Amniotic stem cell (primary cell): ENCODE measurements at places on chromosomes 6 and 20.

DNA sequence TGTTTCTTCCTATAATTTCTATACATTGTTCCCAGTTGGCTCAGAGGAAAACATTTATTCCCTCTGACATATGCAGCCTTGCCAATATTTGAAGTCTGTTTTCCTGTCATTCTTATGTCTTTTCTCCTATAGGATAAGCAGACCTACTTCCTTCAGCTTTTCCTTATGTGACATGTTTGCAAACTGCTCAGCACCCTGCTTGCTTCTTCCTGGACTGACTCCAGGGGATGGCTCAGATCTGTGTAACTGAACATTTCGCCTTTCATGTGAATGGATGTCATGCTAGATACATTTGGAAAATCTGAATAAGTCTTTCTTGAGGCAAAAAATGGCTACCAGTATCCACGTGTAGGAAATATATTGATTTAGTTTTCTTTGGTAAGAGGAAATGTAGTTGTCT, 113.2 kb downstream of the CARMIL1 start:
- DNase-seq: no peak

- DNase-seq: no peak
Measured at GRCh38 chr20:63782521-63782971, 43.0 kb downstream of the SLC2A4RG start.

- DNase-seq: no peak
Measured at GRCh38 chr20:48115502-48115901, 330.2 kb upstream of the SULF2 start.

DNA sequence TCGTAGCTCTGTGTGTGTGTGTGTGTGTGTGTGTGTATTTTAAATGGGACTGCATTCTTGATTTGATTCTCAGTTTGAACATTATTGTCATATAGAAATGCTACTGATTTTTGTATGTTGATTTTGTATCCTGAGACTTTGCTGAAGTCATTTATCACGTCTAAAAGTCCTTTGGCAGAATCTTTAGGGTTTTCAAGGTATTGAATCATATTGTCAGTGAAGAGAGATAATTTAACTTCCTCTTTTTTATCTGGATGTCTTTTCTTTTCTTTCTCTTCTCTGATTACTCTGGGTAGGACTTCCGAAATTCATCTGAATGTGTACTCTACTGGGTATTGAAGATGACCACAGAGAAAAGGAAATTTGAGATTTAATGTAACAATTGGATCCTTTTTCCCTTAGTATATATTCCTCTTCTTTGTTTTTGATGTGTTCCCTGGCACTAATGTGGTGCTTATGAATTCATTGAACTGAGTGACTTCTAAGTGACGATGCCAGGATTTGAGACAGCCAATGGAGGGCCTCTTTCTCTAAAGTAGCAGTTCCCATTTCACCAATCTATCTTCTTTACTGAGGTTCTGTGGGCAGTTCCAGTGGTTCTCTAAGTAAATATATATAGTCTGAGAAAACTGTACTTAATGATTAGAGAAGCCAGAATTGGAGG, 47.6 kb downstream of the TNFAIP3 start:
- DNase-seq: no peak

- DNase-seq: no peak
Measured at GRCh38 chr20:54172856-54173652, 732 bp downstream of the CYP24A1 start.

DNA sequence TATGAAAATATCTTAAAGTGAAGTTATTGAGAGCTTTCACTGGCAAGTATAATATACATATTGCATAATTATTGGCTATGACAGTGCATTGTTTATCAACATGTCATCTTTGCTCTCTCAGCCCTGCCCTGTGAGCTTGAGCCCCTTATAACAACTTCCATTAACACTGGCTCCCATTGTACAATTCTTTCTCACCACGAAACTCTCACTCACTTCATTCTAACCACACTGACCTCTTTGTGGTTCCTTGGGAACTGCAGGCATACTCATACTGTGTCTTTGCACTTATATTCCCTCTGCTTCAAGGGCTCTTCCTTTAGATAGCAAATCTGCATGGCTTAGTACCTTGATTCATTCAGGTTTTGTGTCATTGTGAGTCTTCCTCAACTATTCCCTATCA, 411.8 kb downstream of the CDKAL1 start:
- no peak for DNase-seq

GRCh38 chr20:22312744-22313346, 271.5 kb downstream of the FOXA2 start:
- DNase-seq: no peak

DNA sequence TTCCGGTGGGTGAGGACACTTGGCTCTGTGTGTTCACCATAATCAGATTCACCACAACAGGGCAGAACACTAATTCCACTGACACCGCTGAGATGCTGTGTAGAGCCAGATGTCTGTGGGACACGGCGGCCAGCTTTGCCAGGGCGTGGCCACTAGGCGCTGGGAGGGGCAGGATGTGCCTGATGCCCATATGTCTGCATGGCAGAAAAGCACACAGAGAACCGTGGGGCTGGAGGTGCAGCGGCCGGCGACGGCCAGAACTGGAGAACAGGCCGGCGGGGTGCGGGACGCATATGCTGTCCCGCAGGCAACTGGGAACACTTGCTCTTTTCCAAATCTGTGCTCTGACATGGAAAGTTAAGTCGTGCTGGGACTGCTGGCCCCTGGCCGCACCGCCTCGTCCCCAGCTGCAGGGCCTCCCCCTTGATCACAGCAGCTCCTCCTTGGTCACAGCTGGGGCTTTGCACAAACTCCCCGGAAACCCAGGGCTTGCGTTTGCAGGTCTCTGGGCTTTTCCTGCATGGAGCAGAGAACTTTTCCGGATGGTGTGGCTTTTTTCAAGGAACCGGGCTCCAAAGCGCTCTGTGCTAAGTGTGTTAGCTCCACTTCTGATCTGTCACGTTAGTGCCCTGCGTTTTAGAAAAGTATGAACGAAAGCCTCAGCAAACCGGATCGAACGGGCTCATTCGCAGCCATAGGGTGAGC, 31.1 kb downstream of the NTSR1 start:
- no peak for DNase-seq

DNA sequence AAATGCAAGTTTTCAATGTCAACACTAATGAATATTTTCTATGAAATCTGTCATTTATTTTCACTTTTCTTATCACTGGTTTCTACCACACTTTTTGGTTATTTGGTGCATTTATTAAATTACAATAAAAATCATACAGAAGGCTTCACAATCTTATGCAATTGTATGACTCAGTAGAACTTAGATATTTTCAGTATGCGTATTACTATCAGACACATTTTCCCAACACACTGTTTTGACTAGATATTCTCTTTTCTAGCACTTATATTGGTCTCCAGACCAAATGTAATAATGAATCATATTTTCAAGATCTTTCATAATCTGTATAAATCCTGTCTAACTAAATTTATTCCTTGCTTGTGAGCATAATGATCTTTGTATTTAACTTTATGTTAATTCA, 74.1 kb downstream of the FAM83B start:
- DNase-seq: no peak

GRCh38 chr20:20076297-20077065, 24.1 kb downstream of the CFAP61 start:
- DNase-seq: no peak

- no peak for DNase-seq
Measured at GRCh38 chr6:107545763-107546162, 55.8 kb downstream of the SOBP start.

DNA sequence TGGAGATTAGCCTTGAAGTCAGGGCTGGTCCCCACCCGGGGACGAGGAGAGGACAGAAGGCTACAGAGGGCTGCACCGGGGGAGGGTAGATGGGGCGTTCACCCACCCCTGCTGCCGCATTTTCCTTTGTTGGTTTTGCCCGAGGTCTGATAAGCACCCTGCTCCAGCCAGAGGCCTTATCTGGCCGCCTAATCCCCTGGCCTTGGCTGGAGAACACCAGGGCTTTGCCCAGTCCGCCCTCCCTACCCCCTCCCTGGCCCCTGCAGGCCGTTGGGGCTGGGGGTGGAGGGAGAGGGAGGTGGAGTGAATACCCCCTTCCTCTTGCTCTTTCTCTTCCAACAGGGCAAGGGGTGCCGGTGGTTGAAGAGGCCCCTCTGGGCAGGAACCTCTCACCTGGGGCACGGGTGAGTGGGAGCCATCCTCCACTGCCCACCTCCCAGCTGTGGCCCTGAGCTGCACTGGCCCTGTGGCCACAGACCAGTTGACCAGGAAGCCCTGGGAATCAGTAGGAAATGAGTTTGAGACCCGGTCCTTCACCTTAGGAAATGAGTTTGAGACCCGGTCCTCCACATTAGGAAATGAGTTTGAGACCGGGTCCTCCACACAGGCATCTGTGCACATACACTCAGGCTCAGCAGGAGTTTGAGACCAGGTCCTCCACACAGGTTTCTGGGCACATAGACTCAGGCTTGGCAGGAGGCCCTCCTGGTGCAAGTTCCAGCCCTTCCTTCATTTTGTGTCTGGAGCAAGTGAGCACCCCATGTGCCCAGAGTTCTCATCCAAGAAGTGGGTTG, 12.0 kb upstream of the GATA5 start:
- no peak for DNase-seq

GRCh38 chr6:118467181-118467580, 80.9 kb upstream of the PLN start:
- DNase-seq: no peak

GRCh38 chr6:157769776-157770426, 53.1 kb upstream of the SNX9 start:
- no peak for DNase-seq

- DNase-seq: no peak
Measured at GRCh38 chr6:150024646-150025155, 631 bp downstream of the RAET1L start.

DNA sequence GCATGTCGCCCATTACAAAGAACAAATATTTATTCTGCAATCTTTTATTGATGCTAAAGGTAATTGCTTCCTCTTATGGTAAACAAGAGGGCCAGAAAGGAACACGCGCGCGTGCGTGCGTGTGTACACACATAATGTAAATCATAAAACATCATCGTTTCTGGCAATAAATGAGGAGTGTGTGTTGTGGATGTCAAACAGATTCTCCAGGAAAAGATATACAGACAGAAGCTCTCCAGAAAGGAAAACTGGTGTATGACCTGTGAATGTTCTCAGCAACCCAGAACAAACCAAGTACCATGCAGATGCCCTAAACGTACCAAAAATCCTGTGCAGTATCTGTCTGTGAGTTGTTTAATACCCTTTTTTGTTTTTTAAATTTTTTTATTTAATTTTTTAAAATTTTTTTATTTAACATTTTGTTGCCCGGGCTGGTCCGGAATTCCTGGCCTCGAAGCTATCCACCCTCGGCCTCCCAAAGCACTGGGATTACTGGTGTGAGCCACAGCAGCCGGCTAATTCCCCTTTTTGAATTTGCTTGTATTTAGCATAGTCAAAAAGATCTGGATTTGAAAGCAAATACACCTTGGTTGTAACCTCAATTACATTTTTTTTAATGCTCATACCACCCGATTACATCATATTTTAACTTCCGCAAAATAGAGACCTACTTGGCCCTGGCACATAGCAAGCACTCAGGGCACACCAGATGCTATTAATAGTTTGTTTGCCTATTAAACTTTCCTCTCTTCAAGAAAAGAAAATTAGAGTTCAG, 909 bp upstream of the NUDT3 start:
- no peak for DNase-seq

- DNase-seq: no peak
Measured at GRCh38 chr6:82057846-82058554, 189.5 kb downstream of the IBTK start.

- DNase-seq: no peak
Measured at GRCh38 chr6:159059141-159059540, 14.3 kb upstream of the TAGAP start.

- no peak for DNase-seq
Measured at GRCh38 chr6:21039926-21040325, 505.7 kb downstream of the CDKAL1 start.

- DNase-seq: peak; percentile 87
Measured at GRCh38 chr6:82144007-82144851, 103.3 kb downstream of the IBTK start.

GRCh38 chr6:13488015-13488895, 855 bp upstream of the GFOD1 start:
- DNase-seq: no peak

GRCh38 chr6:123168892-123169773, 173.1 kb downstream of the CLVS2 start:
- no peak for DNase-seq
